Tongue (tissue), 3 donors: ENCODE measurements at places on chromosomes 13 and 19.
A peak's percentile ranks its signal among the peaks of the same experiment; 100 is the strongest.

DNA sequence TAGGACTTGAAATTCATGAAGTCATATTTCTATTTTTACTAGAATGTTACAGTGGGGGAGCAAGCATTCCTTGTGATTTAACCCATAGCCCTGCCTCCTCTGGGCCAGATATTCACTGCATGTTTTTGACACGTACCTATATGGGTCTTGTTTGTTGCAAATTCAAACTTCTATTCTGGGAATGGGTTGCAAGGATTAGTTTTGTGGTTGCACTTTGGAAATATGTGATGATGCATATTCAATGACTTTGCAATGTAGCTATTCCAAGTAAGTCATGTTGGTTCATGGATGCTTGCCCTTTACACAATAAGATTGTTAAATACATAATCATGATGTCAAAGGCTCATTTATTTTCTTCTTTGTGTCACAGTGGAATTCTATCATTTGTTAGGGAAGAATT is 440.8 kb downstream of the TDRD3 start:
- no peak for DNase-seq

- DNase-seq: peak; percentile 53
These were observed 149.8 kb downstream of the DLEU7 start for GRCh38 chr13:50693727-50694126.

- DNase-seq: no peak
These were observed 5.9 kb downstream of the ADGRE2 start for GRCh38 chr19:14772467-14772866.

GRCh38 chr13:42284068-42284467 is 12.1 kb downstream of the AKAP11 start:
- DNase-seq: no peak

DNA sequence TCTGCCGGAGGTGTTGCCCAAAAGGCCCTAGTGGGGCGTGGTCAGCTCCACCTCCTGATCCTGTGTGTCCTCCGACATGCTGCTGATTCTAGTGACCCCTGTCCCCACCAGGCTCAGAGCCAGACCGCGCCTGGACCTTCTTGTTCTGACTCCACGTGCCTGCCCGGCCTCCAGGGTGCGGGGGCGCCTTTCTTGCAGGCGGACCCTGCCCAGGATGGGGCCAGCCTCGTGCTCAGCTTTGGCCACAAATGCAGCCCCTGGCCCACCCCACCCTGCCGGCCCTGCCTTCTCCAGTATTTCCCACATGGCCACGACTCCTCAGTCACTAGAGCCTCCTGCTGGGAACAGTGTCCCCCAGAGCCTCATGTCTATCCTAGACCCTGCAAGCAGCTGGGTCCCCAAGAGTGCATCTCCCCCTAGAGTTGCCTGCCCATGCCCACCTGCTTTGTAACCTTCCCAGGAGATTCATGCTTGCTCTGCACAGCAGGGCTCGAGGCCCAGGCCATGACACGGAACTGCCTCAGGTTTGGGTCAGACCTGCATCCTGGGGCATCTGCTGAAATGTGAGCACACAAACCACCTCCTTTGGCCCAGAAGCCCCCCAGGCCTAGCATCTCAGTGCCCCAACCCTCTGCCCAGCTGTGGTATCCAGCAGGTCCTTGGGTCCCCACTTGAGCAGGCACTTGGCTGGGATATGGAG is 27.0 kb downstream of the TMEM161A start:
- DNase-seq: no peak

DNA sequence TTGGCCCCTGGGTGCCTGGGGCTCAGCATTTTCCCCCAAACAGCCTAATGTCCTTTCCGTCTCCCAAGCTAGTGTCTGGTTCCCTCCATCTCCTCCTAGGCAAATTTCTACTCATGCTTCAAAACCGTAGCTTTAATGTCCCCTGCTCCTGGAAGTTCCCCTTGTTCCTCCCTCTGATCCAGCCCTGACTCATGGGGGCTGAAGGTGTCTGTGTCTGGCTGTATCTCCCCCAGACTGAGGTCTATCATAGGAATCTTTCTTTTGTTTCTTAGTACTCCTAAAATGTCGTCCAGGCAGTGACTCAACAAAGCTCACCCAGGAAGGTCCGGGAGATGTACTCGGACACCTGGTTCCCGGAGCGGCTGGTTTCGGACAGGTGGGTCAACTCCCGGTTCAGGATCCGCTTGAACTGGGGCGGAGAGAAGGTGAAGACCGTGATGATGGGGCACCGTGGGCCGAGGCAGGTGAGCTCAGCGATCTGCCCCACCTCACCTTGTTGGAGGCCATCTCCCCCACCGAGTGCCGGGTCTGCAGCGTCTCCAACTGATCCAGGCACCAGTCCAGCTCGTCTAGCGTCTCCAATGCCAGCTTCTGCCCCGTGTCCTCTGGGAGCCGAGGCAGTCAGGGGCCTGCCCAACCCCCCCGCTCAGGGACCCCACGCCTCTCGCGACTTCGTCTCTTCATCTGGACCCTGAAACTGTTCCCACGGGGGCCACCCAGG is 6.2 kb downstream of the PDE4C start:
- DNase-seq: no peak

GRCh38 chr13:37651891-37652290 is 53.3 kb upstream of the POSTN start:
- no peak for DNase-seq

- no peak for DNase-seq
These were observed 90.2 kb downstream of the SPACA7 start for GRCh38 chr13:112466132-112467058.

DNA sequence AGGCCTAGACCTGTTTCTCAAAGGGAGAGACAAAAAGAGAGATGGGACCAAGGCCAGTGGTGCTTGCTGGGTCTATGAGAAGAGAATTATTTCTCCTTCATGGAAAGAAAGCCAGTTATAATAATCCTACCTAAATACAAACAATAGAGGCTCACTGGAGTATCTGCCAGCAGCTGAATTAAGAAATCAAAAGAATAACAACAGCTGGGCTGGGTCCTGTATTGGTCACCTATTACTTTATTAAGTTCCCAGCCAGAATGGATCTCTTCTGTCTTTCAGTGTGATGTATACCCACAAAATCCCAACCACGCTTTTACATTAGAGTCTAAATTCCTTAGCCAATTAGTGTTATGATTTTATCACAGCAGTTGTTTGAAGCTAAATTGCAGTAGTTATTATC is 297.8 kb upstream of the DACH1 start:
- no peak for DNase-seq

DNA sequence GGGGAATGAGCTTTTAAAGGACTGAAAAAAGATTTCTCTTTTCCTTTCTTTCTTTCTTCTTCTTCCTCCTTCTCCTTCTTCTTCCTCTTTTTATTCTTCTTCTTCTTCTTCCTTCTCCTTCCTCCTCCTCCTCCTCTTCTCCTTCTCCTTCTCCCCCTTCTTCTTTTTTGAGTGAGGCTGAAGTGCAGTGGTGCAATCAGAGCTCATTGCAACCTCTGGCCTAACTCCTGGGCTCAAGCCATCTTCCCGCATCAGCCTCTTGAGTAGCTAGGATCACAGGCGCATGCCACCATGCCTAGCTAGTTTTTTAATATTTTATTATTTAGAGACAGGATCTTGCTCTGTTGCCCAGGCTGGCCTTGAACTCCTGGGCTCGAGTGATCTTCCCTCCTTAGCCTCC is 120.9 kb upstream of the KL start:
- no peak for DNase-seq

- DNase-seq: no peak
These were observed 1.6 kb upstream of the FCGBP start for GRCh38 chr19:39936020-39936419.

- DNase-seq: no peak
These were observed 820.6 kb upstream of the PCDH9 start for GRCh38 chr13:68050761-68051160.

GRCh38 chr13:97058391-97058790 is 64.1 kb upstream of the OXGR1 start:
- peak; percentile 17 for DNase-seq

GRCh38 chr19:40286235-40286970 is 1.3 kb upstream of the AKT2 start:
- DNase-seq: peak; percentile 79

- no peak for DNase-seq
These were observed 173.8 kb upstream of the TSC22D1 start for GRCh38 chr13:44749906-44750305.

DNA sequence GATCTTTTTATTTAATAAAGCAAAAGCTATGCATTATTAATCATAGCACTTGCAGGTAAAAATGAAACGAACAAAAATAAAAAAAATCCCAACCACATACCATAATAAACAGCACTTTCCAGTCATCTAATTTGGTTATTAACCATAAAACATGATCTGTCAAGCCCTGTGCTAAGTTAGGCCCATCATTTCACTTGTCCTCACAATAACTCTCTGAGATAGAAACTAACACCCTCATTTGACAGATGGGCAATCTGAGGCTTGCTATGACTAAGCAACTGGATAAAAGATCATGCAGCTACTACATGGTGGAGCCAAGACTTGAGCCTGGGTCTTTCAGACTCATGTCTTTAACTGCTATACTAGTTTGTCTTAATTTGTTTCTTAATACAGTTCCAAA is 21.8 kb downstream of the PROSER1 start:
- DNase-seq: no peak

GRCh38 chr19:3124630-3125029 is 11.2 kb upstream of the GNA15 start:
- no peak for DNase-seq

- no peak for DNase-seq
These were observed 144.1 kb upstream of the TRPC4 start for GRCh38 chr13:38013676-38014075.

- DNase-seq: peak; percentile 74
These were observed 3.9 kb downstream of the MIDN start for GRCh38 chr19:1252221-1252820.

- no peak for DNase-seq
These were observed 20.3 kb downstream of the GRTP1 start for GRCh38 chr13:113343692-113343968.
